ENCODE measurements at places on chromosomes 4 and X. TPM values are rescaled to one million over a fixed set of nuclear protein-coding genes. Genes with fewer than 3 reads are reported as not detected.

- no peak overlapping the region for H3K27ac ChIP-seq
- no peaks in the 10 kb centered on the region for H3K36me3 ChIP-seq
- no peaks in the 10 kb centered on the region for H3K27me3 ChIP-seq
Observed at GRCh38 chr4:182225257-182225852, 17.8 kb upstream of the TENM3 start.

GRCh38 chrX:108582151-108582550 lies 142.5 kb downstream of the COL4A5 start:
- no peak for DNase-seq
- no peak overlapping the region for H3K27ac ChIP-seq
- H3K4me1 ChIP-seq, result no peaks in the 10 kb centered on the region
- no peaks in the 10 kb centered on the region for H3K36me3 ChIP-seq
- H3K4me3 ChIP-seq, result no peak overlapping the region

- H3K4me3 ChIP-seq, result peak within 1 kb of the TSS; percentile 76
- DNase-seq, result peak; percentile 91
- peak within 1 kb of the TSS; percentile 96 for H3K27ac ChIP-seq
- H3K27me3 ChIP-seq, result no peaks in the 10 kb centered on the region
- peaks cover 10% of the 10 kb centered on the region for H3K4me1 ChIP-seq
Observed at GRCh38 chr4:25233737-25234389, at the start of gene PI4K2B. PI4K2B (plus strand) TSS chr4:25234033; CDS start chr4:25234164, 131 bp downstream.

DNA sequence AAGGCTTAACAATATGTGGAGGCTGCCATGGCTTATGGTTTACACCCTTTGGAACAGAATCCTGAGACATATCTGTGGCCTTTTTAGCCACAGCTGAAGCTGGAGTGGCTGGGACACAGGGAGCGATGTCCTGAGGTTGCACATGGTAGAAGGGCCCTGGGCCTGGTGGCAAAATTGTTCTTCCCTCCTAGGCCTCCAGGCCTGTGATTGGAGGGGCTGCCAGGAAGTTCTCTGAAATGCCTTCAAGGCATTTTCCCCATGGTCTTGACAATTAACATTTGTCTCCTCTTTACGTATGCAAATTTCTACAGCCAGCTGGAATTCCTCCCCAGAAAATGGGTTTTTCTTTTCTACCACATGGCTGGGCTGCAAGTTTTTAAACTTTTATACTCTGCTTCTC lies 39.1 kb upstream of the MAGEA8 start:
- H3K36me3 ChIP-seq, result no peaks in the 10 kb centered on the region
- H3K27me3 ChIP-seq, result peaks cover 7% of the 10 kb centered on the region
- no peak overlapping the region for H3K4me3 ChIP-seq
- H3K27ac ChIP-seq, result no peak overlapping the region

- H3K27me3 ChIP-seq, result no peaks in the 10 kb centered on the region
- H3K27ac ChIP-seq, result no peak overlapping the region
- H3K36me3 ChIP-seq, result no peaks in the 10 kb centered on the region
- no peak overlapping the region for H3K4me3 ChIP-seq
- H3K4me1 ChIP-seq, result no peaks in the 10 kb centered on the region
Observed at GRCh38 chrX:12065251-12065650, 73.0 kb upstream of the FRMPD4 start.

The FAM199X gene
- total RNA-seq, result 26.2 TPM

The CLDN34 gene
- total RNA-seq, result not detected

The NPNT gene
- 11.5 TPM for total RNA-seq
